MM.1S (cell line): ENCODE measurements at places on chromosomes 16 and 17.

- no peak overlapping the region for H3K27ac ChIP-seq
- H3K27me3 ChIP-seq, result no peaks in the 10 kb centered on the region
- no peaks in the 10 kb centered on the region; the same call in 1 of the 2 replicates for H3K4me1 ChIP-seq
- no peaks in the 10 kb centered on the region for H3K36me3 ChIP-seq
- DNase-seq, result no peak
Measured at GRCh38 chr17:76445697-76446448, 7.1 kb downstream of the UBE2O start.

- no peaks in the 10 kb centered on the region for H3K4me1 ChIP-seq
- no peaks in the 10 kb centered on the region for H3K36me3 ChIP-seq
- peaks cover 91% of the 10 kb centered on the region for H3K27me3 ChIP-seq
- H3K27ac ChIP-seq, result no peak within 1 kb of the TSS
Measured at GRCh38 chr17:48722915-48723422, at the start of gene PRAC2. TSS of gene PRAC2 (plus strand) at chr17:48723185. CDS start at chr17:48724411, 1,226 bp downstream.

GRCh38 chr17:32621612-32622312, 135.0 kb downstream of the CDK5R1 start:
- H3K4me3 ChIP-seq, result no peak overlapping the region
- H3K27ac ChIP-seq, result no peak overlapping the region
- H3K36me3 ChIP-seq, result no peaks in the 10 kb centered on the region

DNA sequence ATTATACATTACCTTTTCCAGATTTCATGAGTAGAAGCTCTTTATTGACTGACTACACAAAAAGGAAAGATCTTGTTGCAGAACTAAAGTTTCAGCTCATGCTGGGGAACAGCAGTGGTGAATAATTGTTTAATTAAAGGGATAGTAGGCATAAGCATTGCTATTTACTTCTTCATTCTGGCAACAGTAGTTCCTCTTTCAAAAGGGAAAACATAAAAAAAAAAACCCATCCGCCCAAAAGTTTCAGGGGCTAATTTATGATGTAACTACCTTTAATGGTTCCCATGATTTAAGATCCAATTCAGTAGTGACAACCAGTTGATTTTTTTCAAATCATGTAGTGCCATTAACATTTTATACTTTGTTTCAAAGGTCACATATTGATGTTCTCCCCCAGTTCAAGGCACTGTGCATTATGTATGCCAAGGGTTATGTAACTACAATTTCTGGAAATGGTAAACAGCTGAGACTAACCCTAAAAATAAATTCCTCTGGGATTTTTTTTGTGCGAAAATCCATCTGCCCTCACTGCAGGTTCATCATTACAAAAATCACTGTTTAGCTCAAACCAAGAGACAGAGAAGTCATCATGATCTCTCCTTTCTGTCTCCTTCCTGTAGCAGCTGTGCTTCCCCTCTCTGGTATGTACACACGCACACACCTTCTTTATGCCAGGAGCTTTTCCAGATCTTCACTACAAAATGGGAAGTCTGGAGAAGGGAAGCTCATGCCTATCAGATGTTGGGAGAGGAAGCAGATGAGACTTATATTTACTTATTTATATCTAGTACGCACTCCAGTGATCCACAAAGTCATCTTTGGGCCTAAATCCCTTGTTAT, 2.2 kb upstream of the PHLPP2 start:
- H3K36me3 ChIP-seq, result 0 out of 2 replicates have a peak, but pooled peaks cover under 1% of the 10 kb centered on the region
- H3K27me3 ChIP-seq, result no peaks in the 10 kb centered on the region
- no peak overlapping the region for H3K27ac ChIP-seq
- peaks cover 24% of the 10 kb centered on the region for H3K4me1 ChIP-seq
- no peak for DNase-seq
- no peak overlapping the region for H3K4me3 ChIP-seq

DNA sequence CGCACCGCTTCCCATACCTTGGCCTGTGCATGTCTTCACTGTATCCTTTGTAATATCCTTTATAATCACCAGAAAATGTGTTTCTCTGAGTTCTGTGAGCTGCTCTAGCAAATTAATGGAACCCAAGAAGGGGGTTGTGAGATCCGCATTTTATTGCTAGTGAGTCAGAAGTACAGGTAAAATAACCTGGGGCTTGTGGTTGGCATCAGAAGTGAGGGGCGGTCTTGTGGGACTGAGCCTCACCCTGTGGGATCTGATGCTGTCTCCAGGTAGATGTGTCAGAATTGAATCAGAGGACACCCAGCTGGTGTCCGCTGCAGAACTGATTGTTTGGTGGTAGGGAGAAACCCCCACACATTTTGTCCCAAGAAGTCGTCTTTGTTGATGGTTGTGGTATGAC, 382.4 kb downstream of the SNX29 start:
- 0 out of 2 replicates have a peak, but pooled peaks cover 5% of the 10 kb centered on the region for H3K36me3 ChIP-seq
- no peaks in the 10 kb centered on the region for H3K4me1 ChIP-seq
- no peak for DNase-seq
- H3K4me3 ChIP-seq, result no peak overlapping the region
- H3K27ac ChIP-seq, result no peak overlapping the region

GRCh38 chr16:49011901-49012300, 269.7 kb downstream of the CBLN1 start:
- no peak overlapping the region for H3K27ac ChIP-seq
- DNase-seq, result no peak
- no peak overlapping the region for H3K4me3 ChIP-seq

DNA sequence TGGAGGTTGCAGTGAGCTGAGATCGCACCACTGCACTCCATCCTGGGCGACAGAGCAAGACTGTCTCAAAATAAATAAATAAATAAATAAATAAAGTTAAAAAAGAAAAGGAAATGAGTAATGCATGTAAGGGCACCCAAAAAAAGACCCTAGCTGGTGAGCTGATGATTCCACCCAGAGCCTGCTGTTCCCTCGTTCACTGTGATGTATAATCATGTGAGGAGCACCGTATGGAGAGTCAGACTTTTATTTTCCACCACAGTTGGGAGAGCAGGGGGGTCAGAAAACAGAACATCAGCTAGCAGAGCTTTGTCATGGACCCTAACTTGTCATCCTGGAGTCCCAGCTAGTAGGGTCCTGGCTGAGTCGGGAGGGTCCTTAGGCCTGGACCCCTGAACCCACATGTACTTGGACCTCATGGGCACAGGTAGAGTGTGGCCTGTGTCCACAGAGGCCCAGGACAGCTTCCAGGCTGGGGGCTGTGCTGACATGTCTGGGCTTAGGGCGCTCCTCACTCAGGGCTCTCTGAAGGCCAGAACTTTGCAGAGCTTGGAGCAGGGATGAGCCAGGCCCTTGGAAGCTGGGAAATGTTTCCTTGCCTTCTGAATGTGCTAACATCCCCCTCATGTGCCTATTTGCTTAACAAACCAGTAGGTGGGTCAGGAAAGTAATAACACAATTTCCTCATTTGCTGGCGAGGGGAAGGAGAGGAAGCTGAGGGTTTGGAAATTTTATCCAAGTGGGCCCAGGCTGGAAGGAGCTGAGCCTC, 18.8 kb upstream of the LASP1NB start:
- H3K27ac ChIP-seq, result no peak overlapping the region
- no peaks in the 10 kb centered on the region for H3K4me1 ChIP-seq
- no peak overlapping the region for H3K4me3 ChIP-seq
- no peak for DNase-seq

DNA sequence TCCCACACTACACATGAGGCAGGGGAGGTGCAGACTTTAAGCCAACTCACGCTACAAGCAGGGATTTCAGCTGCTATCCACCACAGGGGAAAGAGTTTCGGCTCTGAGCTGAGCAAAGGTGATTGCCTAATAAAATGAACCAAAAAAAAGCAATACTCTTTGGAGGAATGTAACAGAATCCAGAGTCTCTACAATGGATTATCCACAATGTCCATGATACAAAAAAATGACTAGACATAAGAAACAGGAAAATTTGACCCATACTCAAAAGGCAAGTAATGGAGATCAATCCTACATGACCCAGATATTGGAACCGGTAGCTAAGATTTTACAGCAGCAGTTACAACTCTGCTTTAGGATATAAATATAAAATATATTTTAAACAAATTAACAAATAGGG, 19.0 kb upstream of the TMEM204 start:
- no peak for DNase-seq
- no peaks in the 10 kb centered on the region for H3K4me1 ChIP-seq
- no peak overlapping the region for H3K27ac ChIP-seq
- H3K27me3 ChIP-seq, result peaks cover 17% of the 10 kb centered on the region

- no peaks in the 10 kb centered on the region for H3K4me1 ChIP-seq
- H3K4me3 ChIP-seq, result no peak overlapping the region
- peaks cover 24% of the 10 kb centered on the region for H3K27me3 ChIP-seq
- H3K27ac ChIP-seq, result no peak overlapping the region
- H3K36me3 ChIP-seq, result no peaks in the 10 kb centered on the region
Measured at GRCh38 chr16:83974475-83974874, 6.4 kb downstream of the NECAB2 start.
